CD4-positive, alpha-beta T cell treated with Interferon gamma for 1 hour (primary cell): ENCODE measurements at places on chromosomes 6 and 20.

- no peak for DNase-seq
Measured at GRCh38 chr6:34231566-34232336, 4.9 kb upstream of the HMGA1 start.

DNA sequence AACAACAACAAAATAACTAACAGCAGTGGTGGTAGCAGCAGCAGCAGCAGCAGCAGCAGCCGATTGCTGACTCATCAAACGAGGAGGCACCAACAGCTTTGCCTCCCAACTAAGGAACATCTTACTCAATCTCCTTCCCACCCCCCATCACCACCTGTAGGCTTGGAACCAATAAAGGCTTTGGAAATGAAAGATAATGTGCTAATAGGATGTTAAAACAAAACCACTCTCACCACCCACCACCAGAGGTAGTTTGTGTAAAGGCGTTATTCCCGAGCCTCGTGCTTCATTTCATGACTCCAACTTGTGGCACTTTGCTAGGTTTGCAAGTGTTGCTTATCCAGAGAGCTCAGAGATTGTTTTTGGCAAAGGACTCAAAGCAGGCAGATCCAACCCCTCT lies 346.5 kb downstream of the CD83 start:
- DNase-seq, result no peak

DNA sequence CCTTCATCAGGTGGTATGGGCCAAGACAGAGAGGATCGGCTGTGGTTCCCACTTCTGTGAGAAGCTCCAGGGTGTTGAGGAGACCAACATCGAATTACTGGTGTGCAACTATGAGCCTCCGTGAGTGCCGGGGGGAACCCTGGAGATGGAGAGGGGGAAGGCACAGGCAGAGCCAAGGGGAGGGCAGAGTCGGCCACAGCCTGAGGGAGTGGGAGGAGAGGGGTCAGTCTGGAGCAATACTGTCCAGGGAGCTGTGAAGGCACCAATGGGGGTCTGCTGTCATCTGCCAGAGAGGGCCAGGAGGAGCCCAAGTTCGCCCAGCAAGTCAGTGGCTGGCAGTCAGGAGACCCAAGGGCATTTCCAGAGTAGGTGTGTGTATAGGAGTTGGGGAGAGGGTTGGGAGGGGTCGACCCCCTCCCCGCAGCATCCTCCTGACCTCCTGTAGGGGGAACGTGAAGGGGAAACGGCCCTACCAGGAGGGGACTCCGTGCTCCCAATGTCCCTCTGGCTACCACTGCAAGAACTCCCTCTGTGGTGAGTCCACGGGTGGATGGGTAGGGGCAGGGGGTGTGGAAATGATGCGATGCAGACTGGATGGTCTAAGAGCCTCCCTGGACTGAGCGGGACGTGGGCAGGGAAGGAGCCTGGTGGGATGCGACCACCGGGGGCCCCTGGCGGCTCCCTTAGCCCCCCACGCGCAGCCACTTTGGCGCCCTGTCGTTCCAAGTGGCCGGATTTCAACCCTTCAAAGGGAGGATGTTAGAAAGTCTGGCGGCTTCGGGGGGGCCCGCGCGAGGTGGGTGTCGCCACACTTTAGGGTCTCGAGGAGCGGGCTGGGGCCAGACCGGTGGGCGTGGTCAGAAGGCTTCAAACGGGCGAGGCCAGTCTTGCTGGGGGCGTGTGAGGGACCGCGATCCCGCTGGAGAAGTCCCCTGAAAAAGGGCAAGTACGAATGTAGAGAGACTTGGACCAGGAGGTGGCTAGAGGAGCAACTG lies 7.2 kb downstream of the PI16 start:
- DNase-seq, result no peak

- peak; percentile 12 for DNase-seq
Measured at GRCh38 chr20:37406010-37406998, 60.4 kb downstream of the SRC start.

- DNase-seq, result no peak
Measured at GRCh38 chr6:157800420-157801237, 22.4 kb upstream of the SNX9 start.

- no peak for DNase-seq
Measured at GRCh38 chr6:160297310-160297709, 38.7 kb upstream of the SLC22A2 start.

DNA sequence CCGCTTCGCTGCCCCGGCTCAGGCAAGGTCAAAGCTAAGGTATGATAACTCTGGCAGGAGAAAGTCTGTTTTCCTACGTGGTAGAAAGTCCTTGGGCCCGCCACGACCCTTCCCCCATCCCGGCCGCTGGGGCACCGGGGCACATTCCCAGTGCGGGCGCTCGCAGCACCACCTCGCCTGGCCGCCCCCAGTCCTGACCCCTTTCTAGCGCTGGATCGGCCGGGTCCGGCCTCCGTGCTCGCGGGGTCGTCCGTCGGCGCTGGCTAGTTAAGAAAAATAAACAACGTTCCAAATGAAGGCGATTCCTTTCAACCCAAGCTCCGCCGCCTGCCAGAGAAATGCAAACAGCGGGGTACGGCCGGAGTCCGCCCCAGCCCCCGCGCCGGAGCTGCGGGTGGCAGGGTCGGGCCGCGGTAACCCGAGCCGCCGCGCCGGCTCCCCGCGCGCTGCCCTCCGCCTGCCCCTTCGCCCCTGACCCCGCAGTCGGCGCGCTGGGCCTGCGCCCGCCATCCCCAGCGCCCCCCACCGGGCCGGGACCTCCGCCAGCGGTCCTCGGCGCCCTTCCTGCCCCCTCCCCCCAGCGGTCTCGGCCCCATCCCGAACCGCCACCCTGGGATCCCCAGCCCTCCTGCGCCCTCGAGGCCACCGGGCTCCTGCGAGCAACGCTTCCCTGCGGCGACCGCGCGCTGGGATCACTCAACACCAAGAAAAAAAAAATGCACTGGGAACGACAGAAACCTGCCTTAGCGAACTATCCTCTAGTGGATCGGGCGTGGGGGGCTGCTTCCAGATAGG lies 37.6 kb downstream of the NCR2 start:
- DNase-seq, result no peak

DNA sequence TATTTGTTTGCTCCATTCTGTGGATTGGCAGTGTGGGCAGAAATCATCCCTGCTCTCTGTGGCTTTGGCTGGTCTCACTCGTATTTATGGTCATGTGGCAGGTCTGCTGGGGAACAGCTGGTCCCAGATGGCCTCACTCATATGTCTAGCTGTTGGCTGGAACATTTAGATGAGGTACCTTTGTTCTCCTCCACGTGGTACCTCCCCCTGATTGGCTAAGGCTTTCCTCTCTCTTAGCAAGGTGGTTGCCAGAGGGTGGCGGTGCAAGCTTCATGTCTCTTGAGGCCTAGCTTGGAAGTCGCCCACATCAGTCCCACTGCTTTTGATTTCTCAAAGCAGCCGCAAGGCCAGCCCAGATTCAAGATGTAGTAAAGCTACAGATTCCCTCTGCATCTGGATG lies 348.5 kb upstream of the BTBD3 start:
- no peak for DNase-seq

DNA sequence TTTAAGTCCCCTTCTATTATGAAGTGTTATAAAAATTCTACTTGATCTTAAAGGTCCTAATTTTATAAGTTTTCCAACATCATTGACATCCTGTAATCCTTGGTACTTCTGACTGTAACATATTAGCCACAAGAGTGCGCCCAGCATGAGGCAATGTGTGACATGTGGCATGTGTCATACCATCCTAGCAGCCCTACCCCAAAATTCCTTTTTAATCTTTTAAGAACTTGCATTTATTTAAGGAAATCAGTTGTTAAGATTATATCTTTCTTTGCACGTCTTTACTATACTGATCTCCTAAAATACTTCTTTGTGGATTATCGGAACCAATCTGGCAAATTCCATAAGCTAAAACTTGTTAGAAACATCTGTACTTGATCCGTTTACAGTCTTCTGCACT lies 167.1 kb upstream of the SLC24A3 start:
- DNase-seq, result no peak

GRCh38 chr20:19661717-19662636 lies 96.1 kb upstream of the RIN2 start:
- peak; percentile 36 for DNase-seq

GRCh38 chr6:162442687-162443086 lies 284.9 kb downstream of the PRKN start:
- DNase-seq, result no peak

DNA sequence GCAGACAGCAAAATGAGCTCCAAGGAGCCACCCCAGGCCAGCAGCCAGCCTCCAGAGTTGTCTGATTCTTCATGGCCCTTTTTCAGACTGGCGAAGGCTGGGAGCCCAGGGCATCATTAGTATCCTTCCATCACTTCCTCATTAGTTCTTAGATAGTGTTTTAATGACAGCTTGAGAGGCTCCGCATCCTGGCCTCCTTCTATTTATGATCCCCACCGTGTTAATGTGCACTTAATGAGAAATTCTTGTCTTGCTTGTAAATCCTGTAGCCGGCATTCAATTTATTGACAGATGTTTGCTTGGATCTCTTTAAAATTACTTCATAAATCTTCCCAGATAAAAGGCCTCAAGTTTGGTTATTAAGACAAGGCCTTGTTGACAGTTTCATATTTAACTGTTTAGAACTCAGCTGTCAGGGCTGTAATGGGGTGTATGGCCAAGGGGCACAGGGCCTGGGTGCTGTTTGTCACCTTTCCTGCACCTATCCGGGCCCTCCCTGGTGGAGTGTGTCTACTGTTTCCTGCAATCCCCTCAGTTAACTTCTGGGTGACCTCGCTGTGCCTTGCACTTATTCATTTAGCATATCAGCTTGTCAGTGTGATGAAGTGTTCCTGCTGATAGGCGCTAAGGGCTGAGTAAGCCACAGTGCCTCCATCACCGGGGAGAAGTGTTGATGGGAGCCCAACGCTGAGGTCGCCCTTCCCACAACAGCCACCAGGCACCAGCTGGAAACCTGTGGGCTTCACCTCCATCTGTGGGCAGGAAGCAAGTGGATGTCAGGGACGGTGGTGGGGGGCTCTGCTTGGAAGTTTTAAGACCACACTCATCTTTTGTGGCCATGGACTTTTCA lies 169.3 kb downstream of the TSHZ2 start:
- DNase-seq, result no peak

DNA sequence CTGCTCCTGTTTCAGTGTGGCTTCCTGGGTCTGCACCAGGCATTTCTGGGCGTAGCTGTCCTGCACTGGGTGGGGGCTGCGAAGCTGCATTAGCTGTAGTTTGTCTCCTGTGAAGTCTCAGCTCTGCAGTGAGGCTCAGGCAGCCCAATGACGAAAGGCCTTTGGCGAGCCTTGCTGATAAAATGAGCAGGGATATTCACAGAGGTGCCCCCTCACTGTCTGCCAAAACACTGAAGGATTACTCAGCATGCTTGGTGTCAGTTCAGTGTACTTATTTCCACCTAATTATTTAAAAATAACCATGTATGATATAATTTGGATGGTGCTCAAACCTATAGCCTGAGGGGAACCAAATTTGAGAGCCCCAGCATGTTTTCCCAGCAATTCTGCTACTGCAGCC lies 73.5 kb downstream of the ECT2L start:
- no peak for DNase-seq

GRCh38 chr6:143937668-143937970 lies 70.4 kb downstream of the PLAGL1 start:
- no peak for DNase-seq

DNA sequence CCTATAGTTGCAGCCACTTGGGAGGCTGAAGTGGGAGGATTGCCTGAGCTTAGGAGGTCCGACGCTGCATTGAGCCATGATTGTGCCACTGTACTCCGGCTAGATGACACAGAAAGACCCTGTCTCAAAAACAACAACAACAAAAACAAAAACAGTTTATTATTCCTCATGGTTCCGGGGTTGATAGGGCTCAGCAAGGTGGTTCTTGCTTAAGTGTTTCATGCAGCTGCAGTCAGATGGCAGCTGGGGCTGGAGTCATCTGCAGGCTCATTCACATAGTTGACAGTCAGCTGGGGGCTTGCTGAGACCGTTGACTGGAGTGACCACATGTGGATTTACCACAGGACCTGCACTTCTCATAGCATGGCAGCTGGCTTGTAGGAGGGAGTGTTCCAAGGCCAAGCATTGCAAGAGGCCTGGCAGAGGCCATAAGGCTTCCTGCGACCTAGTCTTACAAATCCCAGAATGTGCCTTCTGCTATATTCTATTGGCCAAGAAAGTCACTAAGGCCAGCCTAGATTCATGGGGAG lies 28.9 kb upstream of the NNAT start:
- no peak for DNase-seq

- DNase-seq, result no peak
Measured at GRCh38 chr6:150734235-150734634, 131.3 kb upstream of the MTHFD1L start.

- DNase-seq, result no peak
Measured at GRCh38 chr20:21182832-21183563, 57.1 kb downstream of the KIZ start.

DNA sequence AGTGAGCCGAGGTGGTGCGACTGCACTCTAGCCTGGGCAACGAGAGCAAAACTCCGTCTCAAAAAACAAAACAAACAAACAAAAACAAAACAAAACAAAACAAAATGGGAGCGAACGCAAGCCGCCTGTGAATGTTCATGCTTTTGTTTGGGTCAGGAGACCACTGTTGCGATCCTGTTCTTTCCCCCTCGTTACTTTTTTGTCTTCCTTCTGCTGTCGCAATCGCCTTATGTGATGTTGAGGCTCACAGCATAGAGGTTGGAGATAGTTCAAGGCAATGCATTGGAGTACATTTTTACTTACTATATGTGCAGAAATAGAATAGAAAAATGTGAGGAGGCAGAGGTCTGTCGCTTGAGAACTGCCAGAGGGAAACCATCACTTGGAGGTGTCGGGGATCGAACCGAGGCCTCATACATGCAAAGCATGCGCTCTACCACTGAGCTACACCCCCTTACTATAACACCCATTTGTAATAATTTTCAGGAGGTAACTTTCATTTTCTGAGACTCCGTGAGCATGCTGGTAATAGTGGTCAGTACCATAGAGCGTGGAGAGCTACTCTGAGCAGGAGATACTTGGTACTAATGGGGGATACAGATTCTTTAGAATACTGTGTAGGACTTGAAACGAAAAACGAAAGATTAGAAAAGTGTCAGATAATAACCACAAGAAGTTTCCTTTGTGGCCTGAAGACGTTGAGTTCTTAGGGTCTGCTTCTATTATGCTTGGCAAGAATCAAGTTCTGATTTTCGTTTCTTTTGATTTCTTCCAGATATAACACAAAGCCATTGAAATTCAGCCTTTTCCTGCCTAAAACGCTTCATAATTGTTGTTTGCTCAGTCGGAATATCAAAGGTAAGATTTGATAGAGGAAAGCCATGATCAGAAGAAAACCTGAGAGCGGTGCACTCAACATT lies 121.1 kb downstream of the TRIM27 start:
- DNase-seq, result no peak

- no peak for DNase-seq
Measured at GRCh38 chr6:160139420-160139851, 17.8 kb downstream of the SLC22A1 start.

DNA sequence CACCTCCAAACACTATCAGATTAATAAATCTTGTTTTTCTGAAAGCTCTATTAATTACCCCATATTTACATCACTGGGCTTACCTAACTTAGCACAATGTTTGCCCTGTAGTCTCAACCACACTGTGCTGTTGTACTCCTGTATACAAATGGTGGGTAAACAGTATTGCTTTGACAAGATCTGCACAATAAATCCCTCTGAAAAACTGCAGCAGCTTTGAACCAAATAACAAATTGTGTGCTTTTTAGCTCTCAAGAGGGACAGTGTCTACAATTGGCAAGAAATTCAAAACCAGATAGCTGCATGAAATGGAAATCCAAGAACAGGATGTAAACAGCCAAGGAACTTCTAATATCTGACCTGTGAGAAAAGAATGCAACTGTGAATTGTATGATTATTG lies 10.4 kb downstream of the KIF6 start:
- no peak for DNase-seq

GRCh38 chr20:51341581-51341980 lies 200.9 kb downstream of the NFATC2 start:
- DNase-seq, result no peak

GRCh38 chr20:10434467-10434831 lies 427 bp upstream of the MKKS start:
- DNase-seq, result peak; percentile 85

- no peak for DNase-seq
Measured at GRCh38 chr6:90940812-90941481, 354.1 kb upstream of the MAP3K7 start.
